ENCODE measurements at places on chromosomes 12 and 14. TPM values are rescaled to one million over a fixed set of nuclear protein-coding genes. Genes with fewer than 3 reads are reported as not detected.

Gene RND1
- polyA plus RNA-seq: 3.0 TPM

Gene RPGRIP1
- polyA plus RNA-seq: 0.64 TPM

Gene RNF212B
- polyA plus RNA-seq: 1.3 TPM

Gene TMEM119
- polyA plus RNA-seq: 16.7 TPM

Gene ACSS3
- polyA plus RNA-seq: 17.7 TPM

Gene P2RX7
- 1.2 TPM for polyA plus RNA-seq

Gene LRP1-AS
- not detected for polyA plus RNA-seq

Data from renal pelvis (tissue), 12 donors.